ENCODE measurements at places on chromosomes 1 and 21.

- DNase-seq: no peak
These were observed 6.1 kb downstream of the WNT2B start for GRCh38 chr1:112514901-112515300.

GRCh38 chr1:202692959-202693555 lies 17.2 kb downstream of the SYT2 start:
- DNase-seq: peak; percentile 73

DNA sequence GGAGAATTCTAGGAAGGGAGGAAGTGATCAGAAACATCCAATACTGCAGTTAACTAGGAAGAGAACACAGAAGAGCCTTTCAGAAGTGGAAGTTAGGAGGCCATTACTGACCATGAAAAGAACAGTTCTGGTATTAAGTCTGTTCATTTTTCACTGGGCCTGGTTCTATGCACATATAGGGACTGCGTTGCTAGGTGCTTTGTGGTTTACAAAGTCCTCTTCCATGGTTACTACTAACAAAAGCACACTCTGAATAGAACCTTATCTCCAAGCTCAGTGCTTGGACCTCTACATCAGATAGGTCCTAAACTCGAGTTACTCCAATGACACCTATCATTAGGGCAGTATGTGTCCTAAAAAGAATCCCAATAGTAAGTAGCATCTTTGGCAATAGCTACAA lies 75.4 kb downstream of the RPAP2 start:
- DNase-seq: peak; percentile 5

- DNase-seq: no peak
These were observed 10.0 kb upstream of the OTUD3 start for GRCh38 chr1:19872190-19872589.

GRCh38 chr1:35663434-35663833 lies 22.1 kb upstream of the PSMB2 start:
- DNase-seq: no peak

DNA sequence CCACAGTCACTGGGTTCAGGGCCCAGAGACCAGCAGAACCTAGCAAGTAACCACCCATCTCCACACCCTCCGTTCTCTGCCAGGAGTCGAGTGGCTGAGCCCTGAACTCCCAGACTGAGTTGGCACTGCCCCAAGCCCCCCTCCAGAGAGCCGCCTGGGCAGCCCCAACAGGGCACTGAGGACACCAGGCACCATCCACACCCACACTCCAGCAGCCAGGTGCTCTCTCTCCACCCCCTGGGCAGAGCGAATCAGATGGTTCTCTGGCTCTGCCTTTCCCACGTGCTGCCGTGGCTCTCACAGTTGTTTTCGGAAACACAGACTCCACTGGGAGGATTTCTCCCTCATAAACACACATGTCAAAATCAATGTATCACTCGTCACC lies 13.6 kb downstream of the WDR4 start:
- DNase-seq: no peak

DNA sequence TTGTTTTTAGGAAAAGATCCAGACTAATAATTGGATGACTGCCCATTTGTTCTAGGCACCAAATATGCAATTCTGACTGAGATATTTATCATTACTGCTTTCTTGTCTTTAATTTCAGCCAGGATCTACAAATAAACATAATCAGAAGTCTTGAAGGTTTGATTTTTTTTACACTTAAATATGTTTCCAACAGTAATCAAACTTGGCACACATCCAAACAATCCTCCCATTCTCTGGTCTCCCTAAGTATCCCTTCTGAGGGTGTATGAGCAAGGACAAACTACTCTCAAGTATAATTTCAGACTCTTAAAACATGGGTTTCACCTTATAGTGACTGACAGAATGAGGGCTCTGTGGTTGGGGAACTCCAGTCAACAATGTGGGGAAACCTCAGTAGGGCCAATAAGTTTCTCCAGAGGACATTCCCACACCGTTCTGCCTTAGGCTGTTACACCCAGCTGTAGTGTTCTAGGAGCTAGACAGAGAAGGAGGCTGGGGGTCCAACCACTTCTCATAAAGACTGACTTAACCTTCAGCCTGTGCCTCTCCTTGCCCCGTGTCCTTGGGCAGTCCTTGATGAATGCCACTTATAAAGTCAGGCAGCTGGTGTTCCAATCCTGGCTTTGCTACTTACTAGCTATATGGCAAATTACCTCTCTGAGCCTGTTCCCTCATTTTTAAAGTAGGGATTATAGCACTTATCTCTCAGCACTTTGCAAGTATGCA lies 1.5 kb upstream of the PALMD start:
- DNase-seq: no peak

- DNase-seq: no peak
These were observed 38.3 kb upstream of the CD46 start for GRCh38 chr1:207713529-207713928.

DNA sequence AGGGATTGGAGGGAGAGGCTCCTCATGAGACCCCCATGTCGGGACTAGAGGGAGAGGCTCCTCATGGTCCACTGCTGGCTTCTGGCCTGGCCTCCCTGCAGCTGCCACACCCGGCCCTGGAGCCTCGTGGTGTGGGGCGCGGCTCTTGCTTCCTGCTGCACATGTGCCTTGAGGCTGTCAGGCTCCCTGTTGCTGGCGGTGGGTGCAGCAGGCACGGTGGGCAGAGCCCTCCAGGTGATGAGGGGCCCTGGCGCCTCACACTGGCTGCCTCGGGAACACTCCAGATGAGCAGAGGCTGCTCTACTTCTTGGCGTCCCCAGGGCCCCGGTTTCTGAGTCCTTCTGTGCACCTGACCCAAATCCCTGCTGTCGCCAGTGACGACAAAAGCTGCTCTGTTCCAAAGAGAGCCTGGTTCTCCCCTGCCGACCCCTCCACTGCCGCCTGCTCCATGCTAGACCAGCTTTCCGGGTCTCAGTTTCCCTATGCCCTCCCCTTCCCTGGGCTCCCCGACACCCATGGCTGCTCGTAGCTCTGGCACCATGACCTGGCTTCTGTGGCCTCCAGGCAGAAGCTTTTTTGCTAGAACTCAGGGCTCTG lies 9.7 kb upstream of the ATAD3B start:
- no peak for DNase-seq

- DNase-seq: peak; percentile 85
These were observed 13.2 kb upstream of the EPS8L3 start for GRCh38 chr1:109776911-109777310.

DNA sequence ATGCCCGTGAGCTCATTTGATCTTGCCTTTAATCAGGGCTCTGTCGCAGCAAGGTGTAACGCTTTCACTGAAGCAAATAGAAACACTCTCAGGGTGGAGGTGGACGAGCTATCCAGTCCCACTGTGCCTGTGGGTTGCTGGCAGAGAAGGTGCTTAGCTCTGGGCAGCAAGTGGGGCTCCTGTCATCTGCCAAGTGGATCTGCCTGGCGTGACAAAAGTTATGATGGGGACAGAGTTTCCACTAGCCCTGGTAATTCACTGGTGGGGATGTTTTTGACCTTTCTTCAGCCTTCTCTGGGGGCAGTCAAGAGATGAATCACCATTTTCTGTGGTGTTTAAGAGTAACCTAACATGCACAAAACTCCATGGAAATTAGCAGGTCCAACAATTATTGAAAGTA lies 71.3 kb upstream of the EDEM3 start:
- DNase-seq: no peak

DNA sequence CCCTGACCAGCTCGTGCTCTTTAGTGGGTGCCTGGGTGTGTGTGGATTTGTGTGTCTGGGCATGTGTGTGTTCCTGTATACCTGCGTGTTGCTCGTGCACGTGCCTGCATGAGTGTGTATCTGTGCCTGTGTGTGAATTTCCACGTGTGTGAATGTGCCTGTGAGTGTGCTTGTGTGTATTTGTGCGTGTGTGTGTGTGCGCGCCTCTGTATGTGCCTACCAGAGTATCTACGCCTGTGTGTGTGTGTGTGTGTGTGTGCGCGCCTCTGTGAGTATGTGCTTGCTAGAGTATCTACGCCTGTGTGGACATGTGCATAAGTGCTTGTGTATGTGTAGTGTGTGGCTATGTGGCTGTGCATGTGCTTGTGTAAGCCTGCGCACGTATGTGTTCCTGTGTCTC lies 691 bp upstream of the SELENBP1 start:
- no peak for DNase-seq

- peak; percentile 97 for DNase-seq
These were observed 66.7 kb downstream of the MAGI3 start for GRCh38 chr1:113456967-113457366.

- peak; percentile 12 for DNase-seq
These were observed 144.0 kb upstream of the NRIP1 start for GRCh38 chr21:15208786-15209185.

GRCh38 chr1:225828706-225829345 lies 18.9 kb downstream of the EPHX1 start:
- DNase-seq: no peak

- DNase-seq: no peak
These were observed 2.8 kb upstream of the ECE1 start for GRCh38 chr1:21292984-21293536.

- peak; percentile 92 for DNase-seq
These were observed 11.5 kb downstream of the ADAMTSL4 start for GRCh38 chr1:150560576-150561253.

DNA sequence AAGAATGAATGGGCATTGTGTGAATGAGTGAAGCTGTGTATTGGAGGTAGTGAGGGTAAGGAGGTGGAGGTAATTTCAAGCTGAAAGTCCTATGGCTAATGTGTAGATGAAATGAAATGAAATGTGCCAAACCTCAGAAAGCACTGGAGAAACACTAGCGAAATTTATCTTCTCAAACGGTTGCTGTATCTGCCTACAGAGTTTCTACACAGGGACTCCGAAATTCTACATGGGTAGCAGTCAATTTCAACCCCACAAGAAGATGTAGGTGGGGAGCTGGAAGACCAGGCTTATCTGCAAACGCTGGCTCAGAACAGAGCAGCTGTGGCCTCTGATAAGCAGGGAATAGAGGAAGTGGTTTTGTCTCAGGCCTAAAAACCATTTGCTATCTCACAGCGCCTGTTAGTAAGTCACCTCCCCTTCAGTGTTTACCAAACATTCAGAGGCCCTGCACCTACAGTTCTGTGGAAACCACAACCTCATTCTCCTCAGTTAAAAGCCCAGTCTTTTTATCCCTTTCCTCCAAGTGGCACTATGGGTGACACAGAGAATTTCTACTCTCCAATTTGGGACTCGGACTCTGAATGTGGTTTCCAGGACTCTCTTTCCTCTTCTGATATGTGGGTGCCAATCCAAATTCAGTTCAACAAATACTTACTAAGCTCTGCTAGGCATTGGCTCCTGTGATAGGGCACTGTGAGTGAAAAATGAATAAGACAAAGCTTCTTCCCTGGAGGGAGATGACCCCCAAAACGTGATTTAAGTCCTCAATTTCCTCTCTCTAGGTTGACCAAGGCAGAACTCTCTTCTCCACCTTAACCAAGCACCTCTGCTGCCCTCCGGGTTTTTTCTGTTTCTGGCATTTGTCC lies 17.2 kb upstream of the SLAMF6 start:
- no peak for DNase-seq

GRCh38 chr1:77175230-77175844 lies 43.9 kb downstream of the PIGK start:
- peak; percentile 40 for DNase-seq

DNA sequence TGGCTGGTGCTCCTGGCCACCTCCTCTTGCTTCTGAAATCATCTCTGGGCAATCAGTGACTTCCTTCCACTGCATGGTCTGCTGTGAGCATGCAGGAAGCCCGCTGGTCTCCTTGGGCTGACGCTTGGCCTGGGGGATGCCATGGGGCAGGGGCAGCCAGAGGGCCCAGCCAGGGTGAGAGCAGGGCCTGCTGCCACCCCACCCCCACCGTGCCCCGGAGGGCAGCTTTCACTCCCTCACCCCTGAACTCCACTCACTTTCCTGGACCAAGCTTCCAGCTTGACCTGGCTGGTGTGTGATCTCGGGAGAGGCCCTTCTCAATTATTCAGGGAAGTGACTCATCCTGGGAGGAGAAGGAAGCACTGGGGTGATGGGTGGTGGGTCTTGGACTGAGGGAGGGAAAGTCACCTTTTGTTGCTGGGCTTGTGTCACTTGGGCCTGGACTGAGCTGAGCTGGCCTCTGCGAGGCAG lies 270.2 kb upstream of the CSF3R start:
- DNase-seq: no peak

GRCh38 chr1:206896261-206896660 lies 982 bp upstream of the IL24 start:
- no peak for DNase-seq

- DNase-seq: no peak
These were observed 1.2 kb downstream of the B3GALT2 start for GRCh38 chr1:193185211-193185610.

- DNase-seq: peak; percentile 56
These were observed 578.5 kb upstream of the ZP4 start for GRCh38 chr1:238469146-238469631.
